ENCODE measurements at places on chromosomes 6 and 20.

DNA sequence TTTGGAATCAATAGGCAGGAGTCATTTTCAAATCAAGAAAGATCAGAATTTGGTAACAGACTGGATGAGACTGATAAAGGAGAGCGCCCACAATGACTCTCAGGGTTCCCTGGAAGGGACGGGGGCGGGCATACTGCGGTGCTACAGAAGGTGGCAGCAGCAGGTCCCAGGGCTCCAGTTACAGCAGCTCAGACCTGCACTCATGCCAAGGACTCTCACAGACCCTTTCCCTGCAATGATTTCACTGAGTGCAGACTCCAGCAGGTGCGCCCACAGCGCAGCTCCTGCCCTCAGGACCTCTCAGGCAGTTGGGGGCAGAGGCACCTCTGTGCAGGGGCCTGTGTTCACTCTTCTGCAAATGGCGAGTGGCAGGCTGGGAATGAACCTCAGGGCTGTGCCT lies 359.8 kb downstream of the ZFAND3 start:
- DNase-seq: no peak

GRCh38 chr20:38534756-38535155 lies 46.2 kb upstream of the ADIG start:
- DNase-seq: no peak

DNA sequence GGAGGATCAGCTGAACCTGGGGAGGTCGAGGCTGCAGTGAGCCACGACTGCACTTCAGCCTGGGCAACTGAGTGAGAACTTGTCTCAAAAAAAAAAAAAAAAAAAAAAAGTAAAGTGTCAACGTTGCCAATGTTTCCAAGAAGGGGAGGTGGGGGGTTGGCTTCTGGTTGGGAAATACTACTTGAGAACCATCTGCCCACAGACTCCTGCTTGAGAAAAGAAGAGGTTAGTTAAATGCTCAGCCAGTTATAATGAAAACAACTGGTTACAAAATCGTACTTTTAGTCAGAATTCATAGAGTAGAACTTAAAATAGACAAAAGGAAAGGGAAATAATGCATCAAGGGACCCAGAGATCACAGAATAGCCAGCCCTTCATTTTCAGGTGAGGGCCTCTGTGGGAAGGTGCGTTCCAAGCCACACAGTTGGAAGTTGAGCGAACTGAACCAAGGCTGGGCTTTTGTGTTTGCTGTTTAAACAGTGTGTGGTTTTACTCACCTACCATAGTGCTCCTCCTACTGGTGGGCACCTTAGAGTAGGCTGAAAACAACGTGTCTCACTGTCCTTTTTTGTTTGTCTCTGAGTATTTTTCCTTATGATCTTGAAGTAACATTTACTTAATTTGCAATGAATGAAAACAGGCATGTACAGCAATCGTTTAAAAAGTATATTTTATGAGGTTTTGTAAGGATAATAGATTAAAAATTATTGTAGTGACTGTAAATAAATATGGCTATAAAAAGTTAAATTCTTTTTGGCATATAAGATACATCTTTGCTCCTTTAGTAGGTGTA lies 200.7 kb downstream of the BCAS1 start:
- peak; percentile 48 for DNase-seq

- DNase-seq: no peak
Observed at GRCh38 chr6:165605182-165605875, 57.7 kb downstream of the PDE10A start.

DNA sequence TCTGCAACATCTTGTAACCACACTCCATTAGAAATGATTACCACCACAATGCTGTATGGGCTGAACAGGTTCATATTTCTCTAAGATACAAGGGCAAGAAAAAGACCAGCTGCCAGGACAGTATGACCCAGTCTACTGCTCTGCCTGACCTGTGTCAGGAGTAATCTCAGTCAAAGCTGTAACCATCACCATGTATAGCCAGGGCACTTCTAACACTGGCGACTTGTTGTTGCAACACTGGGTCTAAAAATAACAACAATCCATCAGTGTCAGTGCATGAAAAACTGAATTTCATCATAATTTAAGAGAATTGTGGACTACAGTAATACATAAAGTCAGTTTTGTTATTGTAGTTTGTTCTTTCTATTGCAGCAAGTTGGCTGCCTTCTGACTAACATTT lies 738.6 kb upstream of the ADGRB3 start:
- DNase-seq: no peak

GRCh38 chr20:58372806-58373205 lies 16.2 kb upstream of the VAPB start:
- DNase-seq: no peak

- DNase-seq: no peak
Observed at GRCh38 chr20:2991532-2991931, 51.9 kb upstream of the GNRH2 start.

DNA sequence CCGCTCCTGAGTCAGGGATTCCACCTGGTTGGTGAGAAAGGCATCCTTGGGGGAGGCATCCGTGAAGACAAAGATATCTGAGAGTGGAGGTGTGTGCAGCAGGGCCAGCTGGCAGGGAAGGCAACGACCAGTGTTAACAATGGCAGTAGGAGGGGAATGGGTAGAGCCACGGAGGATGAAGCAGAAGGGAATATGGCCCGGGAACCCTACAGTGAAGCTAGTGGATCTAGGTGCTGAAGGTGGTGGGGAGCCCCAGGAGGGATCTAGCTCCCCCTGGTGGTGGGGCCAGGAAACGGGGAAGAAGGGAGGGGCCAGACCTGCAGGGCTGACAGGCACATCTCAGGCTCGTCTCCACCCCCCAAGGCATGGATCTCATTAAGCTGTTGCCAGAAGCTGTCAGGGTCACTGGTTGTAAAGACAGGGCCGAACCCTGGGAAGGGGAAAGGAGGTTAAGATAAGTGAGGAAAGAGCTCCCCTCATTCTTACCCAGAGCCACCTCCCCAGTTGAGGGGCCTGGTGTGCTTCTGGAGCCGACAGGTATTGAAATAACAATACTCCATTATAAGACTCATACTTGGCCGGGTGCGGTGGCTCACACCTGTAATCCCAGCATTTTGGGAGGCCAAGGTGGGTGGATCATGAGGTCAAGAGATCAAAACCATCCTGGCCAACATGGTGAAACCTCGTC lies 7.3 kb downstream of the VWA7 start:
- DNase-seq: peak; percentile 93

- no peak for DNase-seq
Observed at GRCh38 chr6:162708971-162709370, 18.6 kb downstream of the PRKN start.

- DNase-seq: no peak
Observed at GRCh38 chr6:91824331-91824730, 1237.5 kb upstream of the MAP3K7 start.

DNA sequence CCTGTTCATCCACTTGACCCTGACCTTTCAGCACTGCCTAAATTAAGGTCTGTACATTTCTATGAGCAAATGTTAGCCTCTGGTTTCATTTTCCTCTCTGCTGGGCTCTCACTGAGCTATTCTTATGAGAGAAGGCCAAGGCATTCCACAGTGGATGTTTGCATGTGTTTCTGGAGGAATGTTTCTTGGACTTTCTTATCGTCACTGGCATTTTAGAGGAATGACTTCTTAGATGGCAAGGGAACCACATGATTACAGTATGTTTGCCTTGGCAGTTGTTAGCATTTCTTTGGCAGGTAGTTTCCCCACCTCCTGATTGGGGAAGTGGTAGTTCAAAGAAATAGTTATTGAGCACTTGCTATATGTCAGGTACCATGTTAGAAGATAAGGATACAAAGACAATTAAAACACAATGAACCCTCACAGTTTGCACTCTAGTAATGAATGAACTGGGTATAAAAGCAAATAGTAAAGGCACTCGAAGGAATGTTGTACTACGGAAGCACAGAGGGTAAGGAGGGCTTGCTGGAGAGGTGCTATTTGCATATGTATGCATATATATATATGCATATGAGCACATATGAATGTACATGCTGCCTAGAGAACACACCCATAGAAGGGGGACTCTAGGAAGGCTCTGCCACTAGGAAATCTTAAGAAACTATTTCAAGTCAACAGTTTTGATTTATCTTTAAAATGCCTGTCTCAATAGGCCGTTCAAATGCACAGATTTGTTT lies 307.4 kb downstream of the EYA4 start:
- DNase-seq: no peak

DNA sequence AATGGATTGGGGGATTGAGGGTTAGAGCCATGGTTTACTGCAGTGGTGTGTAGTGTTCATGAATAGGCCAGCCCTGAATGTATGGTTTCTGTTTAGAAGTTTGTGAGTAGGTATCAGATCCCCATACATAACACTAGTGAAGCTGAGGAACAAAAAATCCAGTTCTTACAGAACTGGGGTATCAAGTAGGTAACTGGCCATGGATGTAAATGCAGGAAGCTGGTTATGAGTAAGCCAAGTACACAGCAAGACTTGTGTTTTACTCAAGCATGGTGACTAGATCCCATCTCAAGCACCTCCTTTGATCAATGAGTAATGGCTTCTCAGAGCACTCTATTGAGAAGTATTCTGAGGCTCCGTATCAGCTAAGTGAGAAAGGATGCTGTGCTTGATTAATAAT lies 613.7 kb upstream of the FLRT3 start:
- no peak for DNase-seq

GRCh38 chr6:22880686-22881433 lies 311.5 kb downstream of the HDGFL1 start:
- no peak for DNase-seq

- no peak for DNase-seq
Observed at GRCh38 chr6:40362859-40363258, 224.3 kb downstream of the LRFN2 start.

- DNase-seq: no peak
Observed at GRCh38 chr6:168877821-168878282, 375.8 kb downstream of the THBS2 start.

DNA sequence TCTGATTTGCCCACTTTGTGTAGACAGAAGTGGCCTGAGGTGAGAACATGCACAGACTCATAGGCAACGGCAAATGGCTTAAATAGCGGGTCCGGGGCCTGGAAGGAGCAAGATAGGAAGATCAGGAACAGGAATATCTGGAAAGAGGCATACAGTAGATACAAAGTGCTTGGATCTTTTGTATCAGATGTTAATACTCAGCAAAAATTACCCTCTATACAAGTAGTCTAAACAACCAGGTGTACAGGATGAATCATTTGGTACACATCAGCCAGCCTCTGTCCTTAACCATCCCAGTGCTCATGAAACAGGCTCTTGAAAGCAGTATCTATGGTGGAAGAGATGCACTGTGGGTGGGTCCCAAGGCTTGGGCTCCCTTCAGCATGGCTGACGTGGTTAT lies 28.9 kb upstream of the HLA-C start:
- no peak for DNase-seq

DNA sequence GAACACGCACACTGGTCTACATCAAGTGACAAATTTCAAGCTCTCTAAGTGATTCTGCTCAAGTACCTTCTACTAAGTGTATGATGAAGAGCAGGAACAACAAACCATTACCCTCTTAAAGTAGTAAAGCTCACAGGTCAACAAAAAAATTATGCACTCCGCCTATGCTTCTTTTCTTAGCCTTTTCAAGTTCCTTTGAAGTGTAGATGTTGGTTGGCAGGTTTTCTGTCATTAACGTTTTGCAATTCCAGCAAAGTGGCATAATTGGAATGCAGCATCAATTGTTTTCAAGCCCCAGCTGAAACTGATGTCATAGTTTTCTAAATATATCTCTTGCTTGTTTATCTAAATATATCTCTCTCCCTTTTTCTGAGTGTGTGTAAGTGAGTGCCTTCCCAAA lies 396.9 kb upstream of the EYS start:
- DNase-seq: no peak

- no peak for DNase-seq
Observed at GRCh38 chr6:138044458-138044857, 62.8 kb downstream of the PERP start.

- DNase-seq: no peak
Observed at GRCh38 chr20:1536893-1537730, 20.4 kb downstream of the SIRPD start.

GRCh38 chr20:50221501-50222308 lies 31.1 kb downstream of the CEBPB start:
- DNase-seq: no peak

DNA sequence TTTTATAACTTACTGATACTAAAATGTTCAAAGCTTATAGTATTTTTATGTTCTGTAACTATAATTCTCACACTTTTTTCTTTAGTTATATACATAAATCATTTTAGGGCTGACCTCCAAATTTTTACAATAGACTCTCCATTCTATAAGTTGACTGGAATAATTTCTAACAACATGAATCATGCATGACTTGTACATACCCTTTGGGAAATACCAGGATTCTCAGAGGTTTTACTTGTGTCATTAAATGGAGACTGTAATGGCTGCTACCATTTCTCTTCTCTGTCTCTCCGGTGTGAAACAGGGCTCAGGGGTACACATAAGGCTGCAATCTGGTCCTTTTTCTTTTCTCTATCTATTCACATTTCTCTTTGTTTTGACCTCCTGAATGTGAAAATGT lies 222.2 kb upstream of the FLRT3 start:
- DNase-seq: no peak

- no peak for DNase-seq
Observed at GRCh38 chr20:23689399-23689690, 507 bp upstream of the CST4 start.

DNA sequence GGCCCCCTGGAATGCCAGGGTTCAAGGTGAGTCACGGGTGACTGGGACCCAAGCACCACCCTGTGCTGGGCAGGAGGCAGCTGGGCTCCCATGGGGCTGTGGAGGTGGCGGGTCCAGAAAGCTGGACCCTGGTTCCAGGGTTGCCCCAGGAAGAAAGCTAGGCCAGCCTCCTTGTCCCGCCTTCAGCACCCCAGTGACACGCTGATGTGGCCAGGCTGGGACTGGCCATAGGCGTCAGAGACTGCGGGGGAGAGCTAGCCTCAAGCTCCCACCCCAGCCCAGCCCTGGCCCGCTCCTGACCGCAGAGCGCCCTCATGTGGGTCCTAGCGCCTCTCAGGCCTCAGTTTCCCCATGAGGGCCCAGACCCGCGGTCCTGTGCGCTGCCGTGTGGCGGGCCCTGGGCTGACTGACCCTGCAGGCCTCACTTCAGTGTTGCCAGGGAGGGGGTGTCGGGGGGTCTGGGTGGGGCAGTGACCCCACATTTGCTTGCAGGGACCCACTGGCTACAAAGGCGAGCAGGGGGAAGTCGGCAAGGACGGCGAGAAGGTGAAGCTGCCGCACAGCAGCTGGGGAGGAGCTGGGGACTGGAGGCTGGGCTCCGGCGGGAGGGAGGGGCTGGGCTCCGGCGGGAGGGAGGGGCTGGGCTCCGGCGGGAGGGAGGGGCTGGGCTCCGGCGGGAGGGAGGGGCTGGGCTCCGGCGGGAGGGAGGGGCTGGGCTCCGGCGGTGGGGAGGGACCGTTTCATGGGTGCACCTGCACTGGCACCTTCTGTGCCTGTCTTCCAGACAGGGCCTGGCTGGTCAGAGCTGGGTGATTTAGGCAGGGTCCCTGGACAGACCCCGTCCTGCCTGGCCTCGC lies 7.9 kb downstream of the COL9A3 start:
- DNase-seq: peak; percentile 78

GRCh38 chr20:8020314-8021079 lies 936 bp upstream of the TMX4 start:
- peak; percentile 23 for DNase-seq

DNA sequence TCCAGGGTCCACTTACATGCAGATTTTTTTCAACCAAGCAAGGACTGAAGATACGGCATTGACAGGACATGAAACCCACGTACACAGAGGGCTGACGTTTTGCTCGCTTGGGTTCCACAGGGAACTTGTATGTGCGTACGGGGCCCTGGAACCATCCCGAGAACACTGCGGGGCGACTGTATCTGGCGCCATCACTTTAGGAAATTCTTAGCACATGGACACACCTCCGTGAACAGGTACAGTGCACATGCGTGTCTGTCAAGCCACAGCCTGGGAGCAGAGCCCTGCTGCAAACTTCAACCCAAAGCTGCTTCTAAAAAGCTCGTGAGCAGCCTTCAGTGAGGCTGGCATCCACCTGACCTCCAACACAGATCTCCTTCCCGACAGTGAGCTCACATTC lies 37.3 kb downstream of the TAF4 start:
- no peak for DNase-seq
